ENCODE measurements at places on chromosomes 7 and 10. TPM values are rescaled to one million over a fixed set of nuclear protein-coding genes. Genes with fewer than 3 reads are reported as not detected.

DNA sequence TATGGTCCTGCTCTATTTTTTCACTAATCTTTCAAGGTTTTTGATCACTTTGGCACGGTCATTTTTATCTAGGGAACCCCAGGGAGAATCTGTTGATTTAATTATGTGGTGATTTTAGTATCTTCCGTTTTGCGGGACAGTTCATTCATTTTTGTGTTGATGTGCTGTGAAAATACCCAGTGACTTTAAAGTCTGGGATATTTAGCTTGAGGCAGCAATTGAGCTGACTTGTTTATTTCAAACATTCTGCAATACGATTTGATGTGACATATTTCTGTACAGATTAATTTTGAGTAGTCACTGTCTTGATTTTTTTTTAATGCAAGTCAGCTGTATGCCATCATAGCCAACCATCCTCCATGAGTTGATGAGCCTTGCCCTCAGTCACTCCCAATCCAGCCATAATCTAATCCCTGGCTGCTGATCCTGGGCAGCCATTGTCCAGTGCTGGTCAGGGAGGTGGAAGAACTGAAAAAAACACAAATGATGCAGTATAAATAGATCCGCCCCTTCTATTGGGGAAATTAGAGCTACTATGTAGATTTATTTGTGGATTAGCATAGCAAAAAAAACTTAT, 183.4 kb downstream of the CCSER2 start:
- no peak for DNase-seq

CAV2 gene
- total RNA-seq: 196 TPM

- DNase-seq: no peak
Observed at GRCh38 chr7:6649241-6649961, 12.3 kb downstream of the ZNF316 start.

DNA sequence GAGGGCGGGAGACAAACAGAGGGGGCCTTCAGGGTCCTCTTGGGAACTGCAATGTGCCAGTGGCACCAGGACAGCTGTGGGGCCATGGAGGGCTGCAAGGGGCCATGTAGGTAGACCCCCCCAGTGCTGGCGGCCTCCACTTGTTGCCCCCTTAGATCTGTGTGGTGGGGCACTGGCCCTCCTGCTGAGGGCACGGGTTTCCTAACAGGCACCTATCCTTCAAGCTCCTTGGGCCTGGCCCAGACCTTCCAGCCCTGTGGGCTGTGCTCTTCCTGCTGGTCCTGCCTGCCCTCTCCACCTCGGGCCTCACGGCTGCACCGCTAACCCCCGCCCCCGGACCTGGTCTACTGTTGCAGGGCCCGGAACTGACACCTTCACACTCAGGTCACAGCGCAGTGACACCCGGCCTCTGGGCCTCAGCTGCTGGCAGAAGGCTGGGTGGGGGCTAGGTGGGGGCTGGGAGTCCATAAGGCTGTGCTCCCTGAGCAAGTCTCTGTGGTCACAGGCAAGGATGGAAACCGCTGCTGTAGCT, 12.6 kb downstream of the RASGEF1A start:
- peak; percentile 16 for DNase-seq

GRCh38 chr10:98030093-98030821, at the start of gene CRTAC1:
TSS of gene CRTAC1 (minus strand) at chr10:98030621. CDS start at chr10:98030472, 149 bp downstream.
- peak; percentile 50 for DNase-seq

CALY gene
- not detected for total RNA-seq
